Activated CD4-positive, alpha-beta T cell treated with anti-CD3 and anti-CD28 coated beads, Interleukin-2, amount 10 ng/mL, durations not matched to agents 24 days and 14 days (primary cell): ENCODE measurements at places on chromosomes 5 and 9. TPM values are rescaled to one million over a fixed set of nuclear protein-coding genes. Genes with fewer than 3 reads are reported as not detected.

LCN10 gene
- total RNA-seq, result 1.1 and 1.7 TPM in 2 replicates

FLT4 gene
- total RNA-seq, result 1.7 and 2.0 TPM in 2 replicates

PCDHGA10 gene
- total RNA-seq, result 0.07 and 0.21 TPM in 2 replicates

ECM2 gene
- not detected in 2 replicates for total RNA-seq

OTP gene
- total RNA-seq, result not detected in 2 replicates

TAF11L2 gene
- not detected in 2 replicates for total RNA-seq

AGXT2 gene
- total RNA-seq, result not detected in 2 replicates

AFAP1L1 gene
- not detected in 2 replicates for total RNA-seq

DNA sequence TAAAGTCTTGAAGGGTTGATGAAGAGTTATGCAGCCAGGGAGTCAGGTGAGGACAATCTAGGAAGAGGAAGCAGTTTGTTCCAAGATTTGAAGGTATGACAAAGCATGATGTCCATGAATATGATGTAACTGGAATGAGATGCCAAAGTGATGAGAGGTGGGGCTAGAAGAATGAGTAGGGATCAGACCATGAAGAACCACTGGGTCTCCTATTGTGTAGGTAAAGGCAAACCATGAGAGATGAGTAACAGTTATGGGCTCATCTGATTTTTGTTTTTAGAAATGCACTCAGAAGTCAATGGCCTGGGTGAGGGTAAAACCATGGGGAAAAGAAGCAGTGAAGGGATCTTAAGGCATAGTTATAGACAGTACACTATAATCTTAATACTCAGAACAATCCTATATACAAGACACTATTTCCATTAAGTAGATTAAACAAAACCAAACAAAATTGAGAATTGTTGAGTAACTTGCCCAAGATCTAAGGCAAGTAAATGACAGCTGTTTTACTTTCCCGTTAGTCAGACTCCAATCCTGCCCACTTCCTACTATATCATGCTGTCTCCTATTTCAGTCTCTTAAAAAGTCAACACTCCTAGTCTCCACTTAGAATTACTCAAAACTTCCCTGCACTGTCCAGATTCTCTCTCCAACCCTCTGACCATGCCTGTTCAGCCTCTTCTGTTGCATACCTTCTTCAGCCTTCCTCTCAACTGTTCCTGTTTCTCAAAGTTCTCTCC, 393.8 kb upstream of the MEF2C start:
- no peaks in the 10 kb centered on the region for H3K36me3 ChIP-seq
- H3K4me1 ChIP-seq, result no peaks in the 10 kb centered on the region
- no peak for DNase-seq
- H3K27me3 ChIP-seq, result no peaks in the 10 kb centered on the region

- no peak for DNase-seq
- peaks cover 2% of the 10 kb centered on the region for H3K36me3 ChIP-seq
- peaks cover 1% of the 10 kb centered on the region for H3K4me1 ChIP-seq
These were observed 8.8 kb upstream of the RASGRF2 start for GRCh38 chr5:80951366-80951765.

GRCh38 chr5:15222156-15222555, 277.8 kb upstream of the FBXL7 start:
- H3K4me3 ChIP-seq, result no peak overlapping the region
- no peaks in the 10 kb centered on the region for H3K27me3 ChIP-seq
- H3K36me3 ChIP-seq, result no peaks in the 10 kb centered on the region
- H3K27ac ChIP-seq, result no peak overlapping the region
- no peak for DNase-seq
- no peaks in the 10 kb centered on the region for H3K4me1 ChIP-seq

- no peaks in the 10 kb centered on the region for H3K36me3 ChIP-seq
- H3K27me3 ChIP-seq, result no peaks in the 10 kb centered on the region
- no peak for DNase-seq
- peaks cover 9% of the 10 kb centered on the region for H3K4me1 ChIP-seq
- no peak overlapping the region for H3K4me3 ChIP-seq
These were observed 37.8 kb downstream of the EXOSC2 start for GRCh38 chr9:130731355-130731754.

DNA sequence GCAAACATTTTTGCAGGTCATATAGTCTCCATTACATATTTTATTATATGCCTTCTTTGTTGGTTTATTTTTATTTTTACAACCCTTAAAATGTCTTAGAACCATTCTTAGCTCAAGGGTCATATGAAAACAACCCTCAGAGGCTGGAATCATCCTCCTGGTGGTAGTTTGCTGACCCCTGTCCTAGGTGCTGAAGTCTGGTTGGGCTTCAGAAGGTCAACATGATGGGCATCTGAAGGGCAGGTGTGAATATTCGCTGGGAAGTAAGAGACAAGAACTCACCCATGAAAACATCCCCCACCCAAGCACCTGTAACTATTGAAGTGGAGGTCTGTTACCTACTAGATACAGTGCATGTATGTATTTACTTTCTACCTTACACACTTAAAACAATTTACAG, 75.4 kb downstream of the OSMR start:
- H3K27me3 ChIP-seq, result peaks cover 45% of the 10 kb centered on the region
- H3K4me3 ChIP-seq, result no peak overlapping the region
- H3K4me1 ChIP-seq, result no peaks in the 10 kb centered on the region
- H3K36me3 ChIP-seq, result no peaks in the 10 kb centered on the region
- H3K27ac ChIP-seq, result no peak overlapping the region

- no peak for DNase-seq
- H3K27ac ChIP-seq, result no peak overlapping the region
These were observed 231.3 kb downstream of the ZSWIM6 start for GRCh38 chr5:61563401-61563800.

DNA sequence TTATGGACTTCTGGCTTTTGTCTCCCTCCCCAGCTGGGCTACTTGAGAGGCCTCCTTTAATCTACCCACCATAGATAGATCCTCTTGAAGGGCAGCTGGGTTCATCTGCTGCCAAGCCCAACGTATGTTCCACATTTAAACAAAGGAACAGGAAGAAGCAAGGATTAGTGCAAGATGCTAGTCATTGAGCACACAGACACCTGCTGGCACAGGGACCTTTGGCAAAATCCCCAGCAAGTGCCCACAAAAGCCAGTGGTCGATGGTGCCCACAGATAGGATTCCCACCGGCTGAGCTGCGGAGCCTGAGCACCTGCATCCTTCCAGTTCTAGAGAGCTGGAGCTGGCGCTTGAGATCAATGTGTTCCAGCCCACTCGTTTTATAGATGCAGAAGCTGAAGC, 57.7 kb upstream of the SHB start:
- no peaks in the 10 kb centered on the region for H3K36me3 ChIP-seq
- H3K4me1 ChIP-seq, result no peaks in the 10 kb centered on the region
- H3K27me3 ChIP-seq, result peaks cover 2% of the 10 kb centered on the region
- no peak overlapping the region for H3K4me3 ChIP-seq
- H3K27ac ChIP-seq, result no peak overlapping the region

GRCh38 chr5:160233215-160233614, 3.9 kb downstream of the FABP6 start:
- DNase-seq, result no peak
- no peaks in the 10 kb centered on the region for H3K4me1 ChIP-seq
- no peak overlapping the region for H3K4me3 ChIP-seq
- H3K27ac ChIP-seq, result no peak overlapping the region
- H3K36me3 ChIP-seq, result no peaks in the 10 kb centered on the region
- no peaks in the 10 kb centered on the region for H3K27me3 ChIP-seq

DNA sequence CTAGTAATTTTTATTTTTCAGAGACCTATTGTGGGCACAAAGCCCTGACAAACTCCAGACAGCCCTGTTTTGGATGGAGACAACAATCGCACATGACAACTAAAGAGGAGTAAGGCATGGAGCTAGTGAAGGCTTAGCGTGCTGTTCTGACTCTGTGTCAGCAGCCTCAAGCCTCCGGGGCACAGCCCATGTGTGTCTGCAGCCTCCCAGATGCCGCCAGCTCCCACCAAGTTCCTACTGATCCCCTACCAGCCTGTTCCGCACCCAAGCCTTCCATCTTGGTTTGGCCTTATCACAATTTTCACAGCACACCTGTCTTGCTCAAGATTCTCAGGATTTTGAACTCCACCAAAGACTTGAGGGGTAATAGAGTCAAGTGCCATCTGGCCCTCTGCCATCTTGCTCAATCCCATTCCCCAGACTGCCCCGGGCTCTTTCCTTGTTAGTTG, 70.3 kb upstream of the SH3PXD2B start:
- DNase-seq, result no peak
- no peaks in the 10 kb centered on the region for H3K36me3 ChIP-seq
- H3K27me3 ChIP-seq, result peaks cover 4% of the 10 kb centered on the region
- H3K4me1 ChIP-seq, result no peaks in the 10 kb centered on the region
- H3K27ac ChIP-seq, result no peak overlapping the region

GRCh38 chr5:113488645-113489184, 462 bp upstream of the MCC start:
- no peak overlapping the region for H3K27ac ChIP-seq
- DNase-seq, result no peak
- H3K27me3 ChIP-seq, result peaks cover 75% of the 10 kb centered on the region
- peaks cover 6% of the 10 kb centered on the region for H3K36me3 ChIP-seq
- H3K4me3 ChIP-seq, result peak overlapping the region; percentile 85

DNA sequence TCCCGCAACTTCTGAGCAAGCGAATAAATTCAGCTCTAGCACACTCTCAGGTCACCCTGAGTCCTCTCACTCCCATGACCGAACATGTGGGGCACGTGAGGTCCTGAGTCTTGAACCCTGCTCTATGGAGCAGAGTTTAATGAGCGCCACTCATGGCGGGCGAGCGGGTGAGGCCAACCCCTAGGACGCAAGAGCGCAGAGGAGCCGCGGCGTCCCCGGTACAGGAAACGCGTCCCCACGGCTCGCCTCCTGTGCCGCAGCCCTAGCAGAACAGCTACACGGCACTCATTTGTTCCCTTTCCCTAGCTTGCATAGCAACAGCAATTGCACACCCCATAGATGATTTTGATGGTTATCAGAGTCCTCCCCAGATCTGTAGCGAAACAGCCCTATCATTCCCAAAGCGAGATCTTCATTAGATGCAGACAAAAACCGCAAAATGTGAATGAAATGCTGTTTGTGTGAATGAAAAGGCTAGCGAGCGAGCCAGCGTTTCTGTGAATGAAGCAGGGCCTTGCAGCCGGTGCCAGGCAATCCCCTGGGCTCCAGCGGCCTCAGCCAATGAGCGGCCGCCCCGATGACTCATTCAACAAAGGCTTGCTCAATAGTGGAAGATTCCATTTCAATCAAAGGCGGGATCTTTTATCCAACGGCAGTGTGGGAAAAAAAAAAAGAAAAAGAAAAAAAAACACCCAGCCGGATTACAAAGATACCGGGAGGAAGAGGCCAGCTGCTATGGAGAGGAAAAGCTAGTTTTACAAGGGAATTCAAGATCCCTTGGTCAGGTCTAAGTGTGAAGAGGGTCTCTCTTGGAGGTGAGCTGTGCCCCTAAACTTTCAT, 1.5 kb upstream of the SHC3 start:
- peak; percentile 77 for DNase-seq
- H3K27ac ChIP-seq, result no peak overlapping the region
- peaks cover 1% of the 10 kb centered on the region for H3K36me3 ChIP-seq
- peak overlapping the region; percentile 60 for H3K4me3 ChIP-seq
- H3K27me3 ChIP-seq, result peaks cover 57% of the 10 kb centered on the region

- no peak overlapping the region for H3K4me3 ChIP-seq
- no peak overlapping the region for H3K27ac ChIP-seq
- peaks cover 40% of the 10 kb centered on the region for H3K36me3 ChIP-seq
These were observed 123.7 kb downstream of the INSYN2B start for GRCh38 chr5:169856571-169856970.

GRCh38 chr9:100111235-100111634, 12.2 kb downstream of the INVS start:
- H3K4me3 ChIP-seq, result no peak overlapping the region
- H3K4me1 ChIP-seq, result peaks cover 7% of the 10 kb centered on the region
- no peak for DNase-seq
- H3K27me3 ChIP-seq, result no peaks in the 10 kb centered on the region
- H3K36me3 ChIP-seq, result peaks cover 5% of the 10 kb centered on the region

GRCh38 chr5:90956511-90957097, 398.0 kb downstream of the ADGRV1 start:
- H3K27me3 ChIP-seq, result peaks cover 16% of the 10 kb centered on the region
- DNase-seq, result no peak
- H3K36me3 ChIP-seq, result no peaks in the 10 kb centered on the region
- peaks cover 4% of the 10 kb centered on the region for H3K4me1 ChIP-seq
